ENCODE measurements at places on chromosomes 1 and 21.

- no peak for DNase-seq
These were observed 42.0 kb downstream of the COLGALT2 start for GRCh38 chr1:183995322-183996039.

DNA sequence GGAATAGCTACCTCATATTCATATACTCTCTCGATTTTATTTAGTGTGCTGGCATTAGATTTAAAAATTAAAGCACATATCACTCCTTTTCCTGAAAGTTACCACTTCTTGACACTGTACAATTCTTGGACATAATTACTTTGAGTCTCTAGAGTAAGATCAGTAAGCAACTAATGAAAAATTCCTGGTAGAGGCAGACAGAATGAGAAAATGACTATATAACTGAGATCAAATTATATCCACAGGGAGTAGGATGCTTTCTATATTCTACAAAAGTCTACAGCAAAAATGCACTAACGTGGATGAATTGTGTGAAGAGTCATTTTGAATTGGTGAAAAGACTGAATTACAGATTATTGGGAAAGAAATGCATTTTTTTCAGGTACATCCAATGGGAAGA is 445.7 kb downstream of the PTBP2 start:
- no peak for DNase-seq

DNA sequence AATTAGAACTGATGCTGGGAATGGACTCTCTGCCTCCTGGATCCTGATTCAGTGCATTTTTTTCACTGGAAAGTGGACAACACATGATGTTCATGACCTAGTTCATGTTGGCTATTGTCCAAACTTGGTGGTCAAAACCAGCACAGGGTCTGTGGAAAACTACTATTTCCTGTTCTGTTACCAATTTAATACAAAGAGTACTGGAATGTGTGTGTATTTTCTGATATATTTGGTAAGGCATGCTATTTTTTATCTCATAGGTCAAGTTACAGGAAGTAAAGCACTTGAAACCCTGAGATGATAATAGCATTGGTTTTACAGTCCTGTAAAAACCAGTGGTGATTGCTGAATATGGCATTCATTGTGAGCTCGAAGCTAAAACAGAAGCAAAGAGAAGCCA is 89.9 kb downstream of the SGIP1 start:
- DNase-seq, result no peak

GRCh38 chr1:21045351-21045750 is 131.3 kb downstream of the EIF4G3 start:
- no peak for DNase-seq

DNA sequence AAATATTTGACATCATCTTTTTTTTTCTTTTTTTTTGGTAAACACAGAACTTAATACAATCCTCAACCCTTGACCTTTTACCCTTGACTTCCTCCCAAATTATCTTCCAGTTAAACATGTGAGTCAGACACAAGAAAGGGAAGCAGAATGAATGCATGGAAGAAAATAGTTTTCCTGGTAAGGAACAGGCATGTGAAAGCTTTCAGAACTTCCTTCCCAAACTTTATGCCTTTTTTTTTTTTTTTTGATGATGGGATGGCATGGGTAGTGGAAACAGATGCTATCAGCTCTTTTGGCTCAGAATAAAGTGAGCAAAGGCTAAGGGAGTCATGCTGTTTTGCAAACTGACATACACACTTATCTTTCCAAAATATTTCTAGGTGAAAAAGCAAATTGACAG is 1079.1 kb downstream of the TTLL7 start:
- no peak for DNase-seq

DNA sequence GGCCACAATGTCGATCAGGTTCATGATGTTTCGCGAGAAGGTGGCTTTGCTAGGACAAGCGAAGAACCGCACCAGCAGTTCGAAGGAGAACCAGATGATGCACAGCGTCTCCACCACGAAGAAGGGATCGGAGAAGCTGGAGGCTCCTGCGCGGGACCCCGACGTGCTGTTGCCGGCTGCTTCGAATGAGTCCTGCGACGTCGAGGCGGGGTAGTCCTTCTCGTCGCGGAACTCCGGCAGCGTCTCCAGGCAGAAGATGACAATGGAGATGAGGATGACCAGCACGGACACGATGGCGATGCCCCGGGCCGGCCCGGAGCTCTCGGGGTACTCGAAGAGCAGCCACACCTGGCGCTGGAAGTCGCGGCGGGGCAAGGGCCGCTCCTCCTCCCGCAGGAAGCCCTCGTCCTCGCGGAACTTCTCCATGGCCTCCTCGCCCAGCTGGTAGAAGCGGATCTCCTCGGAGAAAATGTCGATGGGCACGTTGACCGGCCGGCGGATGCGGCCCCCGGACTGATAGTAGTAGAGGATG is 869 bp downstream of the KCNA3 start:
- peak; percentile 53 for DNase-seq

DNA sequence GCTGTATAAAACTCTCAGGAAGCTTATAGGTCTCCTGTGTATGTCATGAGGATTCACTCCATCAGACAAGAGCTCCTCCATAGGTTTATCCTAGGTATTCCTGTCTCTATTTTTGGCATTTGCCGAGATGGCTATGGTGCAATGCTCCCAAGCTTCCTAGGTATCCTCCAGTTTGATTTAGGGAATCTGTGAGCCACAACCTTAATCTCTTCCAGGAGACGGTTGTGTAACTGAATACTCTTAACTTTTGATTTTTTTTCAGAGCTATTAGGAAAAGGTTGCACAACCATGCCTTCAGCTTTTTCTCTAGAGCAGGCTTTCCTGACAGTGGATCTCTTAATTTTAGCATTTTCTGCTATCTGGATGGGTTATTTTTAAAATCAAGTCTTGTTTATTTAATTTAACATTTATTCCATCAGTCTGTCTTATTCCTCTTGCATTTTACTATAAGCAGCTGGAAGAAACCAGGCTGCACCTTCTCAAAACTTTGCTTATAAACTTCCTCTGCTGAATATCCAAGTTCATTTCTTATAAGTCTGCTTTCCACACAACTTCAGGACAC is 69.4 kb upstream of the BACE2 start:
- no peak for DNase-seq

DNA sequence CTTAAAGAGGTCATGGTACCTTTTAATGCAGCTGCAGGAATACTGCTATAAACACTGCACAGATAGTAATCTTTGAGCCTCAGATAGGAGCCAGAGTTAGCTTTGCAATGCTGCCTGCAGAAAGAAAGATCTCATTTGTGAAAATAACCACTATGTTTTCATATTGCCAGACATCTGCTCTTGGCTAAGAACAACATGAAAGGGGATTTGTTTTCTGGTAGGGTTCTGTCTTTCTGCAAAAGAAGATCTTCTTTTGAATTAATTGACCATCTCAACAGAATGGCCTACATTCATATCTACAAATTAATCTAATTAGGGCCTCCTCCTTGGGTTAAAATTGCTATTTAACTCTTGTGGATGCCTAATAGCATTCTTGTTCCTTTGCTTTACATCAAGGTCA is 177.6 kb upstream of the DPYD start:
- no peak for DNase-seq

GRCh38 chr1:110617116-110617515 is 11.0 kb upstream of the KCNA2 start:
- DNase-seq, result no peak

DNA sequence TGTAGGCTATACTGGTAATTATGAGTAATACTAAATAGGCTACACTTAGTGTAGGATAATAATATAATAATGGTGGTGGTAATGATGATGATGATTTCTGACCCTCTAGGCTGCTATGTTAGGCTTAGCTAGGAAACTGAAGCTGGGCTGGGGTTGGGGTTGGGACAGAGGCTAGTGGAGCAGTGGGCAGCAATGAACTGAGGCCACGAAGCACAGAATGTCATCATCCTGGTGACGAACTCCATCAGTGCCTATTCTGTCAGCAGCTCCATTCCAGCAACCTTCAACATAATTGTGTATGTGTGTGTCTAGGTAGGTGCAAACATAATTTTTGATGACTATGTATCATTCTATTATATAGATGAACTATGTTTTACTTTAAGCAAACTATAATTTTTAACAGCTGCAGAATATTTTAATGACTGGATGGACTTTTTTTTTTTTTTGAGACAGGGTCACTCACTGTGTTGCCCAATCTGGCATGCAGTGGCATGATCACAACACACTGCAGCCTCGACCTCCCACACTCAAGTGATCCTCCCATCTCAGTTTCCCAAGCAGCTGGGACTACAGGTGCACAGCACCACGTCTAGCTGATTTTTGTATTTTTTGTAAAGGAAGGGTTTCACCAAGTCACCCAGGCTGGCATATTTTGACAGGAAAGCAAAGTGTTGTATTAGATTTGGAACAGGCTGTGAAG is 12.9 kb upstream of the CLIC4 start:
- DNase-seq, result no peak

DNA sequence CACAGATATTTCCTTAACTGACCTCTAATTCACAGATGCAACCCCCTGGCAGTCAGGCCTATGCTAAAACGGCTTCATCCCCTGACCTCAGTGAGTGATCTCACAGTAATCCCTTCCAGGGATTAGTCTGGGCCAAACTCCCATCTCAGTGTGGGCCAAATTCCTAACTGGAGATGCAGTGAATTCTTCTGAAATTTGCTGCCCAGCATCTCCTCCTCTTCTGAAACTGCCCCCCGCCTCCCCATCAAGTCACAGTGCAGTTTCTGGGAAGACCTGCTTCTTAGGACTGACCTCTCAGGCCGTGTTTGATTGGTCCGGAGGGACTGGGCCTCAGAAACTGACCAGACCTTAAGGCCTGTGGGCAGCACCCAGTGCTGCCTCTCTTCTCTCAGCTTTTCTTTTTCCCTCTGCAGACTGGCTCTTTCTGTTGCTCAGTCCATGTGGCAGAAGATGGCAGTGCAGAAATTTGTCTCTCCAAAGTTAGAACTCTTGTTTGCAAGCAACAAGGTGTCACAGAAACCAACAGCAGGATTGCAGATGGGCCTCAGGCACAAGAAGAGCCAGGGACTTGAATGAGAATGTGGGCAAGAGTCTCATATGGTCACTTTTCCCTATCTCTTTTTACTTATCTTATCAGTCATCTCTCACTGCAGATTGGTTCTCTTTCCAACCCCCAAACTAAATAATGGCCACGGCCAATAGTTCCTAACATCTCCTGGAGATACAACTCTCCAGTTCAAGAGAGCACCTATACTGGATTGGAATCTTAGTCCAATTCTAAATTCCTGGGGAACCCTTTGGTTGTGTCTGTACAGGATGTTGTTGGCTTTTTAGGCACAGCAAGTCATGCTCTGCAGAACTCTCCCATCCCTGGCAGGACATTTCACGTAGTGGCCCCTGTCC is 95.5 kb upstream of the RALGPS2 start:
- DNase-seq, result no peak

GRCh38 chr1:111089638-111090037 is 50.3 kb downstream of the DRAM2 start:
- no peak for DNase-seq

- DNase-seq, result no peak
These were observed 428.3 kb upstream of the ZRANB2 start for GRCh38 chr1:71509051-71509595.

- no peak for DNase-seq
These were observed 75.0 kb downstream of the C4BPA start for GRCh38 chr1:207179036-207179435.

DNA sequence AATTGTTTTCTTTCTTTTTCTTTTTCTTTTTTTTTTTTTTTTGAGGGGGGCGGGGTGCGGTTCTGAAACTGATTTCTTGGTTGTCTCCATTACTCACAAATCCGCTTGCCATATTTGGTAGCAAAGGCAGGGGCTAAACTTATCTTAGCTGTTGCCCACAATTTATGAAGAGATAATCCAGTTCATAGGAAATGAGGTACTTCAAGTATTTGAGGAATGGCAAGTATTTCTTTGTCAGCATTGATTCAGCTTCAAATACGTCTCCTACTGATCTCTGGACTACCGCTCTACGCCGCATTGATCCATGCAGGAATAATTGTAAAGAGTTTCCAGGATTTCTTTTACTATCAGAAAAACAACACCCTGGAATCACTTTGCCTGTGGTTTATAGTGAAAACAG is 289.2 kb upstream of the DPYD start:
- DNase-seq, result no peak

DNA sequence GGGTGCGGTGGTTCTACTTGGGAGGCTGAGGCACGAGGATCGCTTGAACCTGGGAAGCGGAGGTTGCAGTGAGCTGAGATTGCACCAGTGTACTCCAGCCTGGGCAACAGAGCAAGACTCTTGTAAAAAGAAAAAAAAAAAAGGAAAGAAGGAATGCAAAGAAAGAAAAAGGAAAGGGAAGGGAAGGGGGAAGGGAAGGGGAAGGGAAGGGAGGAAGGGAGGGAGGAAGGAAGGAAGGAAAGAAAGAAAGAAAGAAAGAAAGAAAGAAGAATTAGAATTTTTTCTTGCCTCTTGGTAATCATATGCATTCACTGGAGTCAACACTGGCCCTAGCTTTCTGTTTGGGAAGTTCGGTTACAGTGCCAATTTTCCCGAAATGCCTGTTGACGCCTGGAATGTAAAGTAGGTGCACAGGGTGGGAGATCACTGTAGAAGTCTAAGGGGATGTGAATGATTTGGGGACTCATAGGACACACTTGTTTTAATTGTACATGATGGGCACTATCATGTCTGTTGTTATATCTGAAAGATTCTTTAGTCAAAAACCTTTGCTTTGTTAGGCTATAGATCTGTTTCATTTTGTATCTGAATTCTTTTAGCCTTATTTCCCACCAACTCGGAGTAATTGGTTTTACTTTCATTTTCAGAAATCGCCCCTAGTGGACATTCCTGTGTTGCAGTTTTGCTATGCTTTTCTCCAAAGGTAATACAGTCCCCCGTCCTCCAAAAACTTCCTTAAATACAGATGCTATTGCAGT is 59.8 kb upstream of the MORC3 start:
- DNase-seq, result peak; percentile 83

DNA sequence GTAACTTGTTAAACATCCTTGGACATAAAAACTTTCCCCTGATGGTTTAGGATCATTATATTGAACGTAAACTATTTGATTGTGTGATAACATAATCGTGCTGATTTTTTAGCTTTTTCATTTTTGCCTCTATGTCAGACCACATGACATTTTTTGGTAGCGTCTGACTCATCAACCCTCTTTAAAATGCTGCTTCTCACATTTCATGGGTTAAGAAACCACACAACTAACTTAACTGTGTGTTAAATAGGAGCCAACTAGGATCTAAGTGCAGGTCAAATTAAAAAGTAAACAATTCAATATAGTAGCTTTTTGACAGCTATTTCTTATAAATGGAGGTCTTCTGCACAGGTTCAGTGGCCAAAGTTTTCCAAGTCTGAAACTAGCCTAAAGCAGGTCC is 9.8 kb downstream of the BTG3 start:
- no peak for DNase-seq

GRCh38 chr21:16028941-16029464 is 299.2 kb downstream of the USP25 start:
- DNase-seq, result no peak

DNA sequence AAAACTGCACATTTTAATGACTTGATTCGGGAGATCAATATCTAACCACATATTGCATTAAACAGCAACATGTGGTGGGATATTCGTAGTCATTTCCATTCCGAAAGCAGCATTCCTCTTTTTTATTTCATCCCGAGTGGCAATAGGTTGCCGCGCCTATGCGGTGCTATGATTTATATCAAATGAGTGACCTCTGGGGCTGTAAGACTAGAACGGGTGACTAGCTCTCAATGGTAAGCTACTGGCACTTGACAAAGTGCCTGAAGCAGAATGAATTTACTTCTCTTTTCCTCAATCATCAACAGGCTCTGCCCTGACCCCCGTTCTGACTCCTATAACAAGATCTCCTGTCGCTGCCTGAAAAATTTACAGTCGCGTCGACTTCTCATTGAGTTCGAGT is 162.3 kb downstream of the ZNF281 start:
- DNase-seq, result no peak
